ENCODE measurements at places on chromosomes 12 and 14.
A peak's percentile ranks its signal among the peaks of the same experiment; 100 is the strongest.

DNA sequence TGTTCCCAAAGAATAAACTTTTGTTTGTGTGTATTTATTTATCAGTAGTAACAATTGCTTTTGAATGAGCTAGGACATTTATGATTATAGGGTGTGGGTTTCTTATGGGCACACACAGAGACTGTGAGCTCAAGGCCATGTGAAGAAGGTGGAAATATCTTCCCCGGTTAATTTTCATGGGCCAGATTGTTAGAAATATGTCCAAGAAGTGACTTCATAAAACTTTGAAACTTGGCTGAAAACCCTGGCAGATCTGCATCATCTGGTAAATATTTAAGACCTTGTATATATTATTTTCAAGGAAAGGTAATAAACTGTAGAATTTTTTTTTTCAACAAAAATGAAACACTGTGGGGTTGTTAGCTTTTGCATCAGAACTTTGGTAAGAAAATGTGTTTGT is 53.5 kb upstream of the RNU6-8 start:
- DNase-seq, result no peak

- no peak for DNase-seq
Measured at GRCh38 chr12:121888083-121888477, 510 bp upstream of the PSMD9 start.

- no peak for DNase-seq
Measured at GRCh38 chr14:39469094-39469710, 37.0 kb upstream of the FBXO33 start.

GRCh38 chr12:23816394-23816851 is 133.0 kb downstream of the SOX5 start:
- DNase-seq, result no peak

GRCh38 chr14:72965249-72965648 is 39.0 kb downstream of the DCAF4 start:
- DNase-seq, result no peak

DNA sequence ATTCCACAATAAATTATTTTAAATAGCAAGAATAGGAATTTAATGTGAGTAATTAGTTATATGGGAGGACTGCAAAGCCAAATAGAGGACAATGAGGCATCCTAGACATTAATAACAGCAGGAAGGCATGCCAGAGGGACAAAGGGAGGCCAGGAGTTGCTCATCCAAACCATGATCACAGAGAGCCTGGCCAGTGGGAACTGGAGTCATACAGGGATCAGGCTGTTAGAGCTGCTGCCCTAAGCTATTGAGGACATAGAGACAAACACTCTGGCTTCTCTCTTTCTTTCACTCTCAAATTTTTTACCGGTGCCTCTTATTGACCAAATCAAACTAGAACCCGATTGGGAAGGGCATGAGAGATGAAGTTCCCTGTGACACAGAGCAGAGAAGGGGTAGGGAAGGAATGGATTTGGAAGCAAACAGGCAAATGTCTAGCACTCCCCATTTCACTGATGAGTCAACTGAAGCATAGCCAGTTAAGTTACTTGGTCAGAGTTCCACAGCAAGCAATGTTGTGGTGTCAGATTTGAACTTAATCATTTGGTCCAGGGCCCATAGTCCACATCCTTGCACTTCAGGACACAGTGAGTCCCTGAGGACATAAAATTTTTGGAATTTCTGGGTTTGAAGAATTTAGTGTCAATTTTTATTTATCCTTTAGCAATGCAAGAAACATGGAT is 17.9 kb upstream of the CFAP54 start:
- no peak for DNase-seq

DNA sequence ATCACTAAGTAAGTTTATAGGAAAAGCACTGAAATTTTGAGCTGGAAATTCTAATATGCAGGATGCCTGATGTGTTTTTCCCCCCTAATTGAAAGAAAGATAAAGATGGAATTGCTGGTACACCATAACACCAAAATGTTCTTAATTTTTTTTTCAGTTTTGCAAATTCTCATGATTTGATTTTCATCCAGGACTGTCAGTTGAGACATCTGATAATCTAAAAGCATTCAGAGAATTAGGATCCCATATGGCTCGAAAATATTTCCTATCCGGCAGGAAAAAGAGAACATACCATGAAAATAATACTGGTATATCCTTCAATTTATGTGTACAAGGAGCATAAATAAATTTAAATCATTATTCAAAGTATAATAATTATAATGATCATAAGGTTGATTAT is 452.1 kb downstream of the APAF1 start:
- no peak for DNase-seq

- no peak for DNase-seq
Measured at GRCh38 chr12:109443794-109444193, 33.3 kb downstream of the KCTD10 start.

GRCh38 chr12:129067491-129067890 is 214.2 kb downstream of the GLT1D1 start:
- no peak for DNase-seq

- DNase-seq, result no peak
Measured at GRCh38 chr14:38775986-38776385, 327.0 kb downstream of the SEC23A start.

GRCh38 chr14:68563251-68564131 is 229.4 kb downstream of the ZFP36L1 start:
- no peak for DNase-seq

DNA sequence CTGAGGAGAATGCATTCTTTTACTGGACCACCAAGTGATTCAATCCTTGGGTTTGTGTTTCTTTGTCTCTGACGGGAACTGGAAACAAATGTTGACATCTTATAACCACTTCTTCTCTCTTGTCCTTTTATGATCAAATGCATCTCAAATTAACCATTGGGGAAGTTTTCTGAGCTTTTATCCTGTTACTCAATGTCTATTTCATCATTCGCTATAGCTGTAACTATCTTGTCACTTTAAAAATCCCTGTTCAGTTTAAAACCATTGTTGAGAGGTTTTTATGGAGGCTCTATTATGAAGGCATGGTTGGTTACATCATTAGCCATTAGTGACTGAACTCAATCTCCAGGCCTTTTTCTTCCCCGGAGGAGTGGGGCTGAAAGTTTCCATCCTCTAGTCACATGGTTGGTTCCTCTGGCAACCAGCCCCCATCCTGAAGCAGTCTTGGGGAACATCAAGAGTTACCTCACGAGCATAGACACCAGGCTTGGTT is 2.7 kb upstream of the CLEC6A start:
- no peak for DNase-seq

DNA sequence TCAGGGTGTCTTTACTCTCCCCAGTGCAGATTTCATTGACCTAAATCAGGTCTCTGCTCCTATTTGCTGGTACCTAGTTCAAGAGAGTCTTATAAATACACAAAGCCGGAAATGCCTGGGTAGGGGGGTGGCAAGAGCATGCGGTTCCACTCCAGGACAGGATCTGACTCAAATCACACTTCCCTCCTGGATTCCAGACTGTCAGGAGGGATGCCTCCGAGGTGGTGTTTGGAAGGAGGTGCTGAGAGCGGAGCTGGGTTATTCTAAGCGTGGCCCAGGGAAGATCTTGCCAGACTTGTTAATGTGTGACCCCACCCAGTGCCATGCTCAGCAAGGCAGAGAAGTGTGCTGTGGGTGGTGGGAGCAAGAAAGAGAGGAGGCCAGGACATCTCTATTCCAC is 49.8 kb downstream of the B4GALNT3 start:
- no peak for DNase-seq

DNA sequence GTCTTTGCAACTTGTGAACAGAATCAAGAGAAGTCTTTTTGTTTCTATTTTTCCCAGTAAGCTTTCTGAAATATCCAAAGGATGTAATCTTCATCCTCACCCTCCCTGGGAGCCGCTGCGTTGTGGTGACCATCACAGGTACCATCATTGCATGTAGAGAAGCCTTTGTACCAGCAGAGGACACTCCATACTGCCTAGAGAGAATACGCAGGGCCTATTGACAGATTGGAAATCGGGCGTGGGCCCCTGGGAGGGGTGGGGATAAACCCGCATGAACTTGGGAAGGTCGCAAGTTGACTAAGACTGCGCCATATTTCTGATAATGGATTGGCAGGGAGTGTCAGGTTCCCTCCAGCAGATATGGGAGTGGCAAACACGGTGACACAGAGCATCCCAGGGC is 12.7 kb downstream of the KRT1 start:
- no peak for DNase-seq

GRCh38 chr14:54312166-54312801 is 84.5 kb upstream of the CDKN3 start:
- no peak for DNase-seq

GRCh38 chr14:75831455-75831854 is 150.3 kb downstream of the TGFB3 start:
- peak; percentile 38 for DNase-seq

GRCh38 chr14:74478996-74479635 is 14.0 kb downstream of the NPC2 start:
- DNase-seq, result no peak

DNA sequence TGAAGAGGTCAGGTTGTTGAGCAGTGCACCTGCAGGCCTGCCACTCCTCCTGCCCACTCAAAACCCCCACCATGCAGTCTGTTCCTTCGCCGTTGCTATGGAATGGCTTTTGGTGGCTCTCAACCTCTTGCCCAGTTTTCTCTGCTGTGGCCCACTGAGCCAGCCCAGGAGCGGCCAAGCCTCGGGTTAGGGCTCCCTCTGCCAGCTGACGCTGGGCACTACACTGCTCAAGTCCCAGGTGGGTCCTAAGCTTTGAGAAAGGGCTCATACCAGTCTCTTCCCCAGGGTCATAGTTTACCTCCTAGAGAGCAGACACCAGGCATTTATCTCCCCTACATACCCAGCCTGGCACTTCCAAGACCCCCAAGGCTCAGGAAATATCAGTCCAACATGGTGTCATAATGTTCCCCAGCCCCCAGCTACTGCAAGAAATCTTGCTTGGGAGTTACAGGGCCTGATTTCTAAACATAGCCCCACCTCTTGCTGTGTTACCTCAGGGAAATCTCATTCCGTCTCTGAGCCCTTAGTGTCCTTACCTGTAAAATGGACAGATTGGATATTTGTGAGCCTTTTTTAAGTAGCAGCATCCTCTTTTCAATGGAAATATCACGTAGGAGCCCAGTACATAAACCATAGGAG is 59.4 kb downstream of the TSPAN11 start:
- peak; percentile 75 for DNase-seq

DNA sequence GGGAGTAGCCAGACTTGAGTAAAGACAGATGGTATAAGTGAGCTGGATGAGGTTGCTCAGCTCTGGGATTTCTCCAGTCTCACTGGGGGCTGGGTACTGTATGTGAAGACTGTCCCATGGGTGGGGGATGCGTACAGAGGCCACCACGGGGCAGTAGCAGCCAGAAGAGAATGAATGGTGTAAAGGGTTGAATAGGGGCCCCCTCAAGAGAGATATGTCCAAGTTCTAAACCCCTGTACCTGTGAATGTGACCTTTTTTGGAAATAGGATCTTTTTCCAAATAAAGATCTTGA is 21.8 kb upstream of the BCDIN3D start:
- no peak for DNase-seq

GRCh38 chr12:44835641-44836379 is 40.3 kb downstream of the NELL2 start:
- DNase-seq, result no peak

- no peak for DNase-seq
Measured at GRCh38 chr14:30227436-30227835, 299.8 kb upstream of the PRKD1 start.

- no peak for DNase-seq
Measured at GRCh38 chr12:24228371-24228770, 278.9 kb upstream of the SOX5 start.

DNA sequence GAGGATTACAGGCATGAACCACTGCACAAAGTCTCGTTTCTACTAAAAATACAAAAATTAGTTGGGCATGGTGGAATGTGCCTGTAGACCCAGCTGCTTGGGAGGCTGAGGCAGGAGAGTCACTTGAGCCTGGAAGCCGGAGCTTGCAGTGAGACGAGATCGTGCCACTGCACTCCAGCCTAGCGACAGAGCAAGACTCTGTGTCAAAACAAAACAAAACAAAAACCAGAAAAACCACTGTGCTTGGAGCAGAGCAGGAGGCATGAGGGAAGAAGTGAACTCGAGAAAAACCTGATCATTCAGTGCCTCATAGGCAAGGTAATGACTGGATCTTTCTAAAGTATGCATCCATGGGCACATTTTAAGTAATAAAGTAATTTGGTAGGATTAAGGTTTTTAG is 487.8 kb downstream of the KCNH5 start:
- no peak for DNase-seq

DNA sequence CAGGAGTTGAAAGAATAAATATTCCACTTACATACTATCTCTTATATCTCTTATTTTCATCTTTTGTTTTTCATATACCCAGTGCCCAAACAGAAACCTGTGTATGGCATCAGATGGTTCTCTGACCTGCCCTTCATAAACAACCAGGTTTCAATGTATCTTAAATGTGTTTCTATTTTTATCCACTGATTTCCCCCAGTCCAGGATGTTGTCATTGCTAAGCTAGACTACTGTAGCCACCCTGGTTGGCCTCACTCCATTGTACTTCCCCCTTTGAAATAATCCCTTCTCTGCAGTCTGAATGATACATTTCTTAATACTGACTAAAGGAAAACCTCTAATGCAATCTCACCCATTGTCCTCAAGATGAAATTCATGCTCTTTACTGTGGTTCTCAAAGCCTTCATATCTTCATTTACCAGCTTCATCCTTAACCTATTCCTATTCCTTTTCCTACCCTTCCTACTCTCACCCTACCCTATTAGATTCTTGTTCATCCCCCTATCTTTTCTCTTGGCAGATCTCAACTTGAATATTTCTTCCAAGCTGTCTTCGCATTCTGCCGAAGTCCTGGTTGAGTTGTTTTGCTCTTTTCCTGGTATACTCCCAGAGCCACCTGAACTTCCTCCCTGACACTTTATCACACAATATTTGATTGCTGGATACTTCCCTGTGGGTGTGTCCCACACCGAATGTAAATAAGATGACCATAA is 312.4 kb downstream of the FOXG1 start:
- no peak for DNase-seq

- DNase-seq, result no peak
Measured at GRCh38 chr14:68790644-68791077, 2.2 kb downstream of the ZFP36L1 start.

- no peak for DNase-seq
Measured at GRCh38 chr12:50186681-50187080, 19.5 kb upstream of the CERS5 start.

DNA sequence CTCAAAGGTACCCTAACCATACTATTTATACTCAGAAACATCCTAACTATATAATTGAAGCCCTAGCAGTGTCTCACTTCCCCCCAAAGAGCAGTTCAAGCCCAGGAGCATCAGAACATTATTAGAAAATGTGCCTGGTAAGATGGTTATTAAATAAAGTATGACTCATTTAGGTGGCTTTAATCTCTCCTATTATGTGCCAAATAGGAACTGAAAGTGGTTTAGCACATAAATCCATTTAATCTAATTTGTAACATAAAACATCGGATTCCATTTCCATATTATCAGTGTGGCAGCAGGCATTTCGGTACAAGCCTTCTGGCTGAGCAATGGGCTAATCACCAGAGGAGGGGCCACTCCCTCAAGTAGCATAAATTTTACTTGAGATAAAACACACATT is 395.2 kb upstream of the TMTC1 start:
- DNase-seq, result no peak

DNA sequence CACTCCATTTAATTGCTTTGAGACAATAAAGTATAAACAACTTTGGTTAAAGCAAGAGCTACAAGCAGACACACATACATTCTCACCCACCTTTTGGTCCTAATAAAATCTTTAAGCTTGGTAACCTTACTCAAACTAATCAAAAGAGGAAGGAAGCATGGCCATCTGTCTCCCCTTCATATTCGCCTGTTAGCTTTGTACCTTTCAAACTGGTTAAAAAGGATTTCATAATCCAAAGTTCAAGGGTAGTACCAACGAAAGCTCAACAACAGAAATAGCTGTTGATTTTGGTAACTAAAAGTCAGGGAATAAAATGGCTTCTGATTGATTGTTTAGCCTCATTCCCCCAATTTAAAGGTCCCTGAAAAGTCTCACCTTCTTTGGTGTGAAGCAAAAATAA is 456.9 kb downstream of the BCAT1 start:
- DNase-seq, result no peak
